GM20000 (cell line): ENCODE measurements at places on chromosomes 7 and 10.
A peak's percentile ranks its signal among the peaks of the same experiment; 100 is the strongest.

- no peak for DNase-seq
Observed at GRCh38 chr10:45071043-45071813, 70.5 kb downstream of the ZNF22 start.

GRCh38 chr7:4775848-4776623, 613 bp downstream of the AP5Z1 start:
- DNase-seq = no peak

DNA sequence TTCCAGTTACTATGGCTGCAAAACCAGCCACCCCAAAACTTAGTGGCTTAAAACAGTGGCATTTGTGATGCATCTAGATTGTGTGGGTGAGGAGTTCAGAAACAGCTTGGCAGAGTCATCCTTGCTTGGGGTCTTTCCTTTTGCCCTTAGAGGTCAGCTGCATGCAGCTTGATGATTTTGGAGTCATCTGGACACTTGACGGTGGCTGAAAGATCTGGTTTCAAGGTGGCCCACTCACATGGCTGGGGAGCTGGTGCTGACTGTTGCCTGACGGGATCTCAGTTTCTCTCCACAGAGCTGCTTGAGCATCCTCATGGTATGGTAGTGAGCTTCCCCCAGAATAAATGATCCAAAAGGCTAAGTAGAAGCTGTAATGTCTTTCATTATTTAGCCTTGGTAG, 191.3 kb upstream of the GALNT17 start:
- no peak for DNase-seq

DNA sequence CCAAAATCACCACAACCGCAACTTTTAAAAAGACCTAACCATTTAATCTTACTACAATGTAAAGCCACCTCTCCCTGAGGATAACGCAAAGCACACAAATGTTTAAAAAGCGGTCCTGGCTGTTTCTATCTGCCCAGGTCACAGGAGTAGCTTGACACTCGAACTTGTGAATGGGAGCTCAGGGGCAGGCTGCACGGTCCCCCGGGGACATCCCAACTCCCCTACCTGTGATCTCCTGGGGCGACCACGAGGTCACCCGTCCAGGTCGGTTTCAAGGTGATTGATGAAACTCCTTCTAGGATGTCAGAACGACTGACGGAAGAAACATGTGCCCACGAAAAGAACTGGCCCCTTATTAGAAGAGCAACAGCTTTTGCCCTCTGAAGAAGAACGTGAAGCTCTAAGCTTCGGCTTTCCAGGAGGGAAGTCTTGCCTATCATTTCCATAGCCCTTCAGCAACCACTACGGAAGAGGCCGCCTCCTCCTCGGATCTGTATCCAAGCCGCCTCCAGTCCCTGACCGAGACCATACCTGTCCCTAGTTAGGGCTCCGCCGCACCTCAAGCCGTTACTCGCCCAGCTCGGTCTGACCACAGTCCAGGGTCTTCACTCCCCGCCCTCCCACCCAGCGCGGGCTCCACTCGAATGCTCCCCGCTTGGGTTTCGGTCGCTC, 459 bp downstream of the CYCS start:
- DNase-seq = no peak

DNA sequence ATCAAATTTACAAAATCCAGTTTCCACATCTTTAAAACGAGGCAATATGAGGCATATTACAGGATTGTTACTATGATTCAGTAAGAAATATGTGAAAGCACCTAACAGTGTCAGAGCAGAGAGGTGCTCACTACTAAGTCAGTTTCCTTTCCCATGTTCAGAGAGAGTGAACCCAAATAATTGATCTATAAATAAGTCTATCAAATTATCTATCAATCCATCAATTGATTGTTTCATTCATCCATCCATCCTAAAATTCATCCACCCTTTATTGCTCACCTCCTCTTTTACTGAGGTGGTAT, 340.8 kb downstream of the SUGCT start:
- DNase-seq = no peak

DNA sequence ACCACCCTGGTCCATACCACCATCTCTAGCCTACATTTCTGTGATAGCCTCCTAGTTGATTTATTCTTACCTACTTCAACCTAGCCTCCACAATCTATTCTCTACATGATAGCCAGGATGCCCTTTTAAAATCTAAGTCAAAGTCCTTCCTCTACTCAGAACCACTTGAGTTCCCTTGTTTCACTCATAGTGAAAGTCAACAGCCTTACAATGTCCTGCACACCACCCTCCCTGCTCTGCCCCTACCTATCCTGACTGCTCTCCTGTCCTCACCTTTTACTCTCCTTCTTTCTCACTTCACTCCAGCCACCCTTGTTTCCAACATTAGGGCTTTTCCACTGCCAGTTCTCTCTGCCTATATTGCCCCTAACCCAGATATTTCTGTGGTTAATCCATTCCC, 146.7 kb downstream of the GRM3 start:
- DNase-seq = peak; percentile 29

DNA sequence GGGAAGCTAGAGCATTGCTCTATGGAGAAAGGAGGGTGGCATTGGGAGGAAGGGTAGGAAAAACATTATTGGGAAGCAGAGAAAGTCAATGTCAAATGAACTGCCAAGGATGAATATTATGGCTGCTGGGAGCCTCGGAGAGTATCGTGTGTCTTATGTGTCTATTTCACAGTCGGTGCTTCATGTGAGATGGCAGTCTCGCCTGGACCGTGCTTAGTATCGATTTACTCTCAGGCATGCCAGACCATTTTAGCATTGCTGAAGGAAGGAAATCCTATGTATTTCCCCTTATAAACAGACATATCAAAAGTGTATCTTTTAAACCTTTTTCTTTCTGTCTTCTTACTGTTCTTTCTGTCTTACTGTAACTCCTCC, 612.6 kb downstream of the AUTS2 start:
- DNase-seq = no peak

DNA sequence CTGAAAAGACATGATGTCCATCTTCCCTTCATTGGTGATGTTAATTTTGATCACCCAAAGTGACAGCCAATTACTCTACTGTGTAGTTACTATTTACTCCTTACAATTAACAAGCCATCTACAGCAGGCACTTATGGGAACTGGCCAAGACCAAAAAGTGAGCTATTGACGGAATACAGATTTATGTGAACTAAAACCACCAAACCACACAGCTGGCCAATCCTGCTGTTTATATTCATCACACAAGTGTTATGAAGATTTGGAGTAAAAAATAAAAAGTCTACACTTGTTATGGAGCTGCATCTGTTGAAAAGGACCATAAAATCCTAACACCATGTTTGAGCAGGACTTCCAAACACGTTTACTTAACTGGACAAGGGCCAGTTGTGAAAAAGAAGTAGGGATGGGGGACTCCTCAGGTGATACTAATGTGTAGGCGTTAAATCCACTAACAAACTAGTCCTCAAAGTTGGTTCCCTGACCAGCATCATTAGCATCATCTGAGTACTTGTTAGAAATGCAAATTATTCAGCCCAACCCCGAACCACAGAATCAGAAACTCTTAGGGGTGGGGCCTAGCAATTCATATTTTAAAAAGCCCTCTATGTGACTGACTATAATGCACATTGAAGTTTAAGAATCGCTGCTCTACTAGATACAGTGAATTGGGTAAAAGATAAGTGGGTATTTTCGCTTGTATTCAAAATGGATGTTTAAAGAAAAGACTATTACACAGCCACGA, 11.6 kb downstream of the MCMBP start:
- no peak for DNase-seq

DNA sequence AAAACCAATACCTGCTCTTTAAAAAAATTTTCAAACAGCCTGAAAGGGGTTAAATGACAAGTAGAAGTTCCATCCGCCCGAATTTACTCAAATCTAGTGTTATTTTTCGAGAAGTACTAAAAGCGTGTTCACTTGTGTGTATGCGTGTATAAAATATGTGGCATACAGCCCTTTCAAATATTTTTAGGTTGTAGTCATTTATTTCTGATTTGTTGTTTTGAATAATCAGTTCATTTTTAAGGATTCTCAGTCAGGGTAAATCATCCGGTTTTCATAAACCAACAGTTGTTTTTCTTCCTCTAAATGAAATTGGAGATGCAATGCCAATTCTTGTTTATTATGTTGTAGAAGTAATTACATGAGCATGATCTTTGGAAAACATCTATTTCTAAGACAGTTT, 6.9 kb upstream of the SUN1 start:
- no peak for DNase-seq

- no peak for DNase-seq
Observed at GRCh38 chr10:116311016-116311415, 13.2 kb upstream of the CCDC172 start.

DNA sequence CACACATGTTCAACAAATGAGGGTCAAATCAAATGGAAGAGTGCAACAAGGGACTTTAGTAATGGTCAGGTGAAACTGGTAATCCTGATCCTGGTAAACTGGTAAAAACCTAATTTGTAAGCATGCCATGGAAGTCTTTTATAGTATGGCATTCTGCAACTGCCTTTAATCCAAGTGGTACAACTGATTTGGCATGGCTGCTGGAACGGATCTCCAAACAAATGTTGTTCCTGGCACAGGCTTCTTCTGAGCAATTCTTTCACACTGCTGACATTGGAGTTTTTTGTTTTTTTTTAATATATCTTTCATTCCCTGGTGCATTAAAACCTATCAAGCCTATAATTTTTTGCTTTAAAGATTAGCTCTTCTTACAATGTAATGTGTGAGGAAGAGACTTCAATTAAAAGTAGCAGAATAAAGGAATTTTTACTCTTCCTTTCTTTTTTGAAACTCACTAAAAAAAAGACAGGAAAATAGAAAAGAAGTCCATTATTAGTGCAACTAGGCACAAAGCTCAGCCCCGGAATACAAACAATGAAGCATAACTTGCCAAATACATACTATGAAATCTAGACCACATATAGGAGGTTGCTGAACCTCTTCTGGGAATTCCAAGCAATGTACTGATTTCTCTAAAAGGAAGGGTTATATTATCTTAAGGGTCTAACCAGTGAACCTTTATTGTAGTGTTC, 79.3 kb upstream of the OIT3 start:
- DNase-seq = no peak

GRCh38 chr7:48309720-48310119, 138.5 kb downstream of the ABCA13 start:
- DNase-seq = no peak

GRCh38 chr7:64628721-64629120, 37.2 kb upstream of the ZNF107 start:
- no peak for DNase-seq

DNA sequence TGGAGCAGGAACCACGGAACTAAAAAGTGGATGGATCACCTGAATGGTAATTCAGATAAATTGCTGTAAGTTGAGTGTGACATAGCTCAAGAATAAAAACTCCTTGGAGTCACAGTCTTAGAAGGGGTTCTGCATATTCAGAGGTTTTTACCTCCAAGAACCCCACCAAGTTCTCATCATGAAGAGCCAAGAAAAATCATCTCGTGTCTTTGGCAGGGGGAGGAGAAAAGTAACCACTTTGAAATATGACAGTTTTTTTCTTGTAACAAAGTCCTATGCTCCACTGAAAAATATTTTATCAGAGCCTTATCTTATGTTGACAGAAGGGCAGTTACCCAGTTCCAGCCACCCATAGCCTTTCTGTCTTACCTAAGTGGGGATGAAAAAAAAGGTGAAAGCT, 38.2 kb upstream of the MBL2 start:
- no peak for DNase-seq

GRCh38 chr10:31921031-31921430, 7.6 kb downstream of the ARHGAP12 start:
- DNase-seq = no peak

DNA sequence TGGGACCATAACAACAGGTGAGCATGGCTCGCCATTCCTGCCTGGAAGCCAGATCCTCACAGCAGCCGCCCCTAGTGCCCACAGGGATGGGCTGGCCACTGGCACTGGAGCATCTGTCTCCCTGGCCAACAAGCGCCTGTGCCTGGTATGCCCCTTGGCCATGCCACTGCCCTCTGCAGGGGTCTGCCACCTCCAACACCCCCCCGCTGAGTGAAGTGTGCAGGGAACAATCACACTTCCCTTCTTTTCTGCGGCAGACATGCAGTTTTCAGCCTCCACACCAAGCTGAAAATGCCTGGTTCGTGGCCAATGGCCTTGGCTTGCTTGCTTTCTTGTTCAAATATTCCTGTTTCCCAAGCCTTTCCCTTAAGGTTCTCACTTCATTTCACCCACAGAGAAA, 50.7 kb downstream of the HSPA12A start:
- DNase-seq = no peak

GRCh38 chr10:100148353-100149211, 37.2 kb downstream of the ERLIN1 start:
- peak; percentile 61 for DNase-seq

DNA sequence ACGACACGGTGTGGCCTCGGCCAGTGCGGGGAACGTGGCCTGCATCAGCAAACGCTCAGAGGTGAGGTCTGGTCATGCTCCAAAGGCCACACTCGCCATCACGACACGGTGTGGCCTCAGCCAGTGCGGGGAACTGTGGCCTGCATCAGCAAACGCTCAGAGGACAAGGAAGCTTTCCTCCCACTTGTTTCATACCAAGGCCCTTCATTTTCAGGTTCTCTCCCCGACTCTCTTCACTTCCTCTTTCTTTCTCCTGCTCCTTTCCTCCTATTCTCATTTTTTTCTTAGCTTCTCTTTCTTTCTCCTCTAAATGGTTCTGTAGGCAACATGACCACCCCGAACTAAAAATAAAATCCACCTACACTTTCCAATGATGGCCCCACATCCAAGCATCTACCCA, 384.4 kb upstream of the SHH start:
- DNase-seq = no peak

- peak; percentile 83 for DNase-seq
Observed at GRCh38 chr7:152435384-152436110, at the start of gene KMT2C. KMT2C (minus strand) TSS chr7:152436003; CDS start chr7:152435786, 217 bp downstream.

- peak; percentile 34 for DNase-seq
Observed at GRCh38 chr10:12644380-12645144, 295.2 kb downstream of the CAMK1D start.

DNA sequence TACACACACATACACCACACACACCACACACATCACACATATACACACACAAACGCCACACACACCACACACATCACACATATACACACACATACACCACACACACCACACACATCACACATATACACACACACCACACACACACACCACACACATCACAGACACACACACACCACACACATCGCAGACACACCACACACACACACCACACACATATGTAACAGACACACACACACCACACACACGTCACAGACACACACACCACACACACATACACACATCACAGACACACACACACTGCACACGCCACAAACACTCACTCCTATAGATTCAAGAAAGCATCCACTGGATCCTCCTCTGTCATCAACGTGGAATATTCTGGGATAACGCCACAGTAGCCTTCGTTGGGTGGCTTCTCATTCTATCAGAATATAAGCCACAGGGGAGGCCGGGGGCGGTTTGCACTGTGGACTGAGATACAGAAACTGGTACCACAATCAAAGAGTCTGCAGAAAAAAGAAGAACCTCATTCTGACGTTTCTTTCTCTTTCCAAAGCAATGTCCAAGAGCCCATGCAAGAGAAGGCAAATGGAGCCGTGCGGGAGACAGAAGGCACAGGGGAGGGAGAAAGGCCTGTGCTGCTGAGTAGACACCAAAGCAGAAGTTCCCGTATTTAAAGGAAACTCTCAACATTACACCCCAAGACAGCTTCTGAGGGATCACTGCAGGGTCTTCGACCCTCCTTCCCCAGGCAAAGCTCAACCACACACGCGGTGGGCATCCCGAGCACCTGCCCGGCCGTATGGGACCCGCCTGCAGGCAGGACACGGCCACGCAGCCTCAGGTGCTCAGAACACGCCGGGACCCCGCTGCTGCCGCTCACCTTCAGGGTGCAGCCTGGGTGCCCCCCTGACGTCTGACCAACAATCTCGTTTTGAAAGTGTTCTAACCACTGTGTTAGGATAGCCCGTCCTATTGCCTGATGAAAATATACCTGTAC, 321.2 kb downstream of the DNAJB6 start:
- DNase-seq = no peak
